Activated CD8-positive, alpha-beta memory T cell treated with anti-CD3 and anti-CD28 coated beads for 24 hours (primary cell): ENCODE measurements at places on chromosomes 7 and 10.
A peak's percentile ranks its signal among the peaks of the same experiment; 100 is the strongest.

DNA sequence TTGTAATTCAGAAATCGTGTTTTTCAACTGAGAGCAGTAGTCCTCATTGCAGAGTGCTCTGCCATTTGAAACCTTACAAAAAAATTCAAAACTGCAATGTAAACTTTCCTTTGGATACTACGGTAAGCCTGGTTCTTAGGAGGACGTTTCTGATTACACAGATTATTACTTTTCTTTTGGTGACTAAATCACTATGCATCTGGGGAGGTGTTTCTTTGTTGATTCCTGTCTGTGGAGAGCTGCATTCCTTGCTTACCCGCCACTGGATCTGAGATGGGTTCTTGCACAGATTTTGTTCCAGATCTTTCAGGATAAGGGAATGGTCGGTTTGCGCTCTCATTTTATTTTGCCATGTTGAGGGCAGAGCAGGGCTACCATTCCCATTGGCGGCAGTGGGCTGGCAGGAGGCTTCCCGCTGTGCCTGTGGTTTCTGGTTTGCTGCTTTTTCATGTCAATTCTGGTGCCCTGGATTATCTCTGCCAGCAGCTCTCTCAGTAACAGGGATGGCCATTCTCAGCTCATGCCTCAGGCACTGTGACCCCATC is 485.1 kb downstream of the GLRX3 start:
- no peak for DNase-seq

DNA sequence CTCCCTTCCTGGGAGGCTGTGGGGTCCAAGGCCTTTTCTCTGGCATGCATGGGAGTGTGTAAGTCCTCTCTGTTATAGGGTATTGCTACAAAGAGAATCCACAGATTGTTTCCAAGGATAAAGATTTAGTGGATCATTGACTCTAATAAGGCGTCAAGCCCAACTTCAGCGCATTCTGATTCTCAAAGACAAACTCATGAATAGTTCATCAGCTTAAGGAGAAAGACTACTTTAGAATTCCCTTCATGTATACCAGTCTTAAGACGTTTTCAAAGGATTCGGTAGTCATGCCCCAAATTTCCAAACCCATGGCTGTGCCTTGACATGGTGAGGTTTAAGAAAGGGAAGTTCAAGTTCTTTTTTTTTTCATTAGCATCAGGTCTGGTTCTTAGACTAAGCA is 46.6 kb upstream of the ABLIM1 start:
- DNase-seq, result no peak

DNA sequence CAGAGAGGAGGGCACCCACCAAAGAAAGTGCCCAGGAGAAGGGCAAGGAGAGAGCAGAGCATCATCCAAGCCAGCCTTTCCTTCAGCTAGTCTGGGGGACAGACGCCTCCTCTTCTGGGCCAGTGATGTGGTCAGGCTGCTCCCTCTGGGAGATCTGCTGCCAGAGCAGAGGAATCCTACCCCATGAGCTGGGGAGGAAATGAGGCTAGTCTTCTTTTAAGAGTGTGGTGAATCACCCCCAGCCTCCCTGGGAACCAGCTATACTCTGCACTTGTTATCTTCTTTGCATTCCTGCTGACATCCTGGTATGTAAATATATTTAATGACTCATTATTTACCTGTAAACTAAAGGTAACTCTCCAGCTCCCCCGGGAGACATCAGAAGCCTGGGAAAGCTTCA is 41.6 kb upstream of the EPHB6 start:
- DNase-seq, result no peak

DNA sequence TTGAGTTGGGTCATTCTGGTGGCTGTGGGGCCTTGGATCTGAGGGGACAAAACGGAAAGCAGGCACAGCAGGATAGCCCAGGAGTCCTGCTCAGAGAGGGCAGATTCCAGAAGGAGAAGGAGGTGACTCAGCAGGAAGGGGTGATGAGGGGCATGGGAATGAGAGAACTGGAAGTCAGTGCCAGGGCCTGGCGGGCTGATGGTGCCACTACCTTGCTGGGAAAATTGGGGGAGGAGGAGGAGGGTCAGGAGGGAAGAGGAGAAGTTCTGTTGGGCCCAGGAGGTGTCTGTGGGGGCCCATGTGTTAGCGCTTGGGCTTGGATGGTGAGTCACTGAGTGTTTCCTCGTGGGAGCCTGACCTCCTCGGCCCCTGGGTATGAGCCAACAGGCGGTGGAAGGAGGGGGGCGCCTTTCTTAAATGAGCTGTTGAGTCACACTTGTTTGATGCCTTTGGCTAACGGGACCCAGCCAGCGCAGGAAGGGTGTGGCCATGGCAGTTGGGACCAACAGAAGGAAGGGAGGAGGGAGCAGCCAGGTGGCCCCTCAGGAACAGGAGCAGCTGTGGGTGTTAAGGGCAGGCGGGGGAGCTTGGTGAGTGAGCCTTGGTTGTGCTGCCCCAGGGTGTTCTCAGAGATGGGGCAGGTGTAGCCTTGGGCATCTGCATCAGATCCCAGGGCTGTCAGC is 130.0 kb upstream of the BTBD16 start:
- DNase-seq, result no peak

GRCh38 chr7:82441669-82442478 is 1.7 kb downstream of the CACNA2D1 start:
- DNase-seq, result no peak

GRCh38 chr10:52287866-52288265 is 26.2 kb upstream of the DKK1 start:
- no peak for DNase-seq

- DNase-seq, result no peak
Observed at GRCh38 chr10:43390759-43391158, 18.2 kb downstream of the HNRNPF start.

DNA sequence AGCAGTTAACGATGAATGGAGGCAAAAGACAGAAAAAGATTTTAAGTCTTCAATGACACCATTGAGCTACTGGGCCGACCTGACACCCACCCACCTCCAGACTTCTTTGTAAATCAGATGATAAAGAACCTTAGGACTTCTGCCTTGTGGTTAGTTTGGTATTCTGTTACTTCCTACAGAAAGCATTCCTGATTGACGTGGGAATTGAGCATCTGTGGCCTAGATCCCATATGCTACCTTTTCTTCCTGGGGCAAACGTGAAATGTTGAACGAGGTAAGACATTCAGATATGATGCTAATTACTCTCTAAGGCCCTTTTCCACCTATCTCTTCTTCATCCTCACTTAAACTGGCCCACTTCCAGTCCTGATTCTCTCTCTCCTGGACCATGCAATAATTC is 10.2 kb downstream of the PRLHR start:
- no peak for DNase-seq

DNA sequence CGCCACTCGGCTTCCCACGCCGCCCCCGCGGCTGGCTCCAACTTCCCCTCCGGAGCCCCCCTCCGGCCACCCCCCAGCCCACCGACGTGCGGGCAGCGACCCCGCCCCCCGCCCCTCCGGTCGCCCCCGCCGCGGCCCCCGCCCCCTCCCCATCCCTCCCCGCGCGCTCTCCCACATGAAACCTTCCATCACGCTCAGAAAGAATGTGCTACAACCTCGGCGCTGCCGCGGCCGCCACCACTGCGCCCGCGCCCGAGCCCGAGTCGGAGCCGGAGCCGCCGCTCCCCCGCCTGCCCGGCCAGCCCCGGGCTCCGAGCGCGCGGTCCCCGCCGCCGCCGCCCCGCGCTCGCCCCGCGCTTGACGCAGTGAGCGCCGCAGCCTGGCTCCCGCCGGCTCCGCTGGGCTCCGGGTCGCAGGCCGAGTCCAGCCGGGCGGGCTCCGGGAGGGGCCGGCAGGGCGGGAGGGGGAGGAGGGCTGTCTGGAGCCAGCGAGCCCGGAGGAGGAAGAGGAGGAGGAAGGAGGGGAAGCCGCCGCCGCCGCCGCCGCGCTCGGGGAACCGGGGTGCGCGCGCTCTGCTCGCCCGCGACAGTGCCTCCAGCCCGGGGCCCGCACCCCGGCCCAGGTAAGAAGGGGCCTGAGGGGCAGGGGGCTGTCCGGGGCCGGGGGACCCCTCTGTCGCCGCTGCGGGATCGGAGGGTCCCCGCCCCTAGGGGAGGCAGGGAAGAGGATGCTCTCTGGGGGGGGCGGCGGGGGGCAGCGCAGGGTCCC is 4.3 kb upstream of the ELFN1 start:
- peak; percentile 64 for DNase-seq

- no peak for DNase-seq
Observed at GRCh38 chr10:3477683-3478082, 305.1 kb upstream of the PITRM1 start.

DNA sequence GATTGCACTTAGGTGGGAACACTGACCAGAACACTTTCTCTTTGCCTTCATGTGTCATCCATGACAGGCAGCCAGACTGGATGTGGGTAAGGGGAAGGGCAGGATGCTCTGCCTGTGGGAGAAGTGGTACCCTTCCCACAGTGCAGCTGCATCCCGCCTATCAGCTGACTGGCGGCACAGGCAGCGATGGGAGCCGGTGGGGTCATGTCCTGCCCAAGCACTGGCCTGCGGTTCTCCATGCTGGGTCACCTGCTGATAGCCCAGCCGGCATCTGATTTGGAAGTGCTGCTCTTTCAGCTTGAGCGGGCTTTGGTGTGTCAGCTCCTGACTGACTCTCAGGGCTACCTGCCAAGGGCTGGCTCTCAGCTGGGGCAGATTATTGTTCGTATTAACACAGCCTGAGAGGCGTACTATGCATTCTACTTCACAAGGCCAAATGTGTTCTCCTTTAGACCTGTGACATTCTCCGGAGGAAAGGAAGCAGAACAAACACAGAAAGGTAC is 105.2 kb upstream of the PDLIM1 start:
- no peak for DNase-seq

DNA sequence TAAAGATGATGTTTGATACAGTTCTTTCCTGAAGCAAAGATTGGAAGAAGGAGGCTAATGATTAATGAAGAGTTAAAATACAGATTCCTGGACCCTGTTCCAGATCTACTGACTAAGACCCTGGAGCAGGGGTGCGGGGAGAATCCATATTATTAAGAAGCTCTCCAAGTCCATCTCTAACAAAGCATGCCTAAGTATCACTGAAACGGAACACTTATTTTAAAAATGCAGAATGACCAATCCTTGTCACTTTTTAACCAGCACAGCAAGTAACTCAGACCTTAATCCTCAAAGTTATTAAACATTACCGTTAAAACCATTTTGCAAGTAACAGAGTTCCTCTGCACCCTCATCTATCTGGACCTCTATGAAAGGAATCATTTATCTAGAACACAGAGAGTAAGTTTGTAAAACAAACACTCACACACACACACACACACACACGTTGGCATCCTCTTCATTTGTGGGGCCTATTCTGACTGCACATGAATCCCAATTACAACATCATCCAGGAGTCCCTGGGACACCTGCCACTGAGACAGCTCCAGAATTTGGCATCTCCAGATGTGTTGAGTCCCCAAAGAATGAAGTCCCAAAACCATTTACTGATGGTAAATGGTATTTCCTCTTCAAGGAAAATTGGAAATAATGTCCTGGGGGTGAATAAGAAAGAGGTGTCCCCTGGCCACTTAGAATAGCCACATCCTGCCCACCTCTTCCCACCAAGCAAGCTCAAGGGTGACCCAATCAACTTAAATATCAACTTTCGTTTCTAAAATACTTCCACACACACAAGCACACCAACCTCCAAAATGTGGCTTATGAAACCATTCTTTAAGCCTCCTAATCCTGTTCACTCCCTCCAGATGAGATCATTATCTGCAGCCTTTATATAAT is 117.5 kb downstream of the PARD3 start:
- no peak for DNase-seq

- DNase-seq, result no peak
Observed at GRCh38 chr7:77674878-77675277, 21.4 kb upstream of the RSBN1L start.

DNA sequence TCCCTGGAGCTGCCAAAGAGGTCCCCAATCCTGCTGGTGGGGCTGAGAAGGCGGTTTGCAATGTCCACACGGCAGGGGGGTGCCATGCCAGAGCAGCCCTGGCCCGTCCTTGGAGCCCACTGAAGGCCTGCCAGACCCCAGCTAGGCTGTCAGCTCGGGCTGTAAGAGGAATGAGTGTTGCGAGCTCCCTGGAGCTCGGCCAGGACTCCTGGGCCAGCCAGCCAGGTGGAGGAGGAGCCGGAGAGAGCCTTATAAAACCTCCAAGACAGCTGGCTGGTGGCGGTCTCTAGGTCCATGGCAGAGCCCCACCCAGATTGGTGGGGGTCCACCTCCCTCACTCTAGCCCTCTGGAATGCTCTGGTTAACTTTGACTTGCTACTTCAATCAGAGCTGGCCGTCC is 55.1 kb upstream of the CALN1 start:
- DNase-seq, result no peak

- DNase-seq, result no peak
Observed at GRCh38 chr10:51162002-51162401, 87.7 kb downstream of the PRKG1 start.

DNA sequence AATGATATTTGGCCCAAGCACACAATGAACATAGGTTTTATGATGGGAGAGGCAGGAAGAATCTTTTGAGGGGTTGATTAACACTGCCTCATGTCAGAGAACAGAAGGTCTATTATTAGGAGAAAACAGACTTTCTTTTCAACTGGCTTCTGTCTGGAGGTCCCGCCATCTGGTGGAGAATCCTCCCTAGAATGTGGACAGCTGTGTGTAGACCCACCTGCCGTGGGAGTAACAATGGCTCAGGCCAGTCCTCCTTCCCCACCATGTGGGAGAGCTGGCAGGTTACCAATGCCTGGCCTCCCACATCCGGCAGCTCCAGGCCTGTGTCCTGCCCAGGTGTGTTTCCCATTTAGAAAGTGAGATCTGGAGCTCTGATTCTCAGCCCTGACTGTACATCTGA is 70.4 kb upstream of the AOAH start:
- DNase-seq, result no peak

DNA sequence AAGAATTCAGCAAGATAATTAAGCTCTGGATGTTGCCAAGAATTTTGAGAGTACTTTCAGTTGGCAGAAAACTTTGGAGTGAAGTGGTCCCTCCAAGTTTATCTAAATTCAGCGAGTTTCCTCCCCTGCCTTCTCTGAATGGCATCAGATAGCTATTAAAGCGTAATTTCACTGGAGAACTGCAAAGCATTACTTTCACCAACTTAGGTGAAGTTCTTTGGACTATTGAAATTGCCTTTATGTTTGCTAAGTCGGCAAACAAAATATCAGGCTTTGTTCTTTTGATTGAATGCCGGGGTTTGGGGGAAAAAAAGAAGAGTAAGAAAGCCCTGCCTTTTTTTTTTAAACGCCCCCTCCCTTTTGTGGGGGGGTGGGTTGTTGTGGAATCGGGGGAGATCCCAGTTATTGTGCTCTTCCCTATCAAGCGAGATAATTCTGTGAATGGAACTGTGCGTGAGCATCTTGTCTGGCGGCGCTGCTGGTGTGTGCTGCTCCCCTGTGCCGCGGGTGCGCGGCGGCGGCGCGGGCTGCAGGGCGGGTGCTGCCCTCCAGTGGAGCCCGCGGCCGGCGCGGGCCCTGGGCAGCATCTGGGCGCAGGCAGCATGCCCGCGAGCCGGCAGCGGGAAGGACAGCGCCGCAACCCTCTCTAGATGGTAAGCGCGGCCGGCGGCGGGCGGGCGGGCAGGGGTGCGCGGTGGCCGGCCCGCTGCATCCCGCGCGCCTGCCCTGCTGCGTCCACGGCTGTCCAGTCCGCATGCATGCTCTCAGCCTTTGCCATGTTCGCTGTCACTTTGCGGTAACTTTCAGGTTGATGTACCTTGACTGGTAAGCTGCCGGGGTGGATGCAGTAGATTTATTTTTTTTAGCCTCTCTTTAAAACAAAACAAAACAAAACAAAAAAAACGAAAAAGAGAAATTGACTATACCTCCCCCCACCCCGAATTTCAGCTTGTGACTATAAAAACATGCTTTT is 176.5 kb downstream of the TCF7L2 start:
- peak; percentile 71 for DNase-seq

- DNase-seq, result peak; percentile 99
Observed at GRCh38 chr7:74656837-74657691, 454 bp upstream of the GTF2I start.
